Skeletal muscle cell (primary cell): ENCODE measurements at places on chromosomes 7 and 10.

GRCh38 chr10:102657984-102658724, 13.9 kb downstream of the TRIM8 start:
- no peak for DNase-seq

DNA sequence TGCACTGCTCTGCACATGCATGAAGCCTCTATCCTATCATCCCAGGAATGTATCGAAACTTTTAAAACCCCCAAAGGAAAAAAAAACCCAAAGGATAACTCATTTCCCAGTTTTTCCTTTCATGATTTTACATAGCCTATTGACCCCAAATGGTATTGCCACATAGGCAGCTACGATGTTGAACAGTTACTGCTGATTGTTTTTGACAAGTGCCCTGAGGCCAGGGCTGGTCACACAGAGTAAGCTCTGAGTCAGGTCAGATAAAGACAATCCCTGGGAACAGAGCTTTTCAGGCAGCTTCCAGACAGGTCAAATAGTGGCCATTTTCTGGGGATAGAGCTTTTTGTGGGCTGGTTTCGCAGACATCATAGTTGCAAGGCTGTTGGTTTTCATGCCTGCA, 52.1 kb downstream of the MYL10 start:
- no peak for DNase-seq

- DNase-seq: no peak
These were observed 1030.0 kb downstream of the GRM8 start for GRCh38 chr7:126222782-126223181.

- no peak for DNase-seq
These were observed 380.7 kb upstream of the SHH start for GRCh38 chr7:156192921-156193320.

GRCh38 chr7:29763266-29763665, 43.0 kb upstream of the WIPF3 start:
- no peak for DNase-seq

DNA sequence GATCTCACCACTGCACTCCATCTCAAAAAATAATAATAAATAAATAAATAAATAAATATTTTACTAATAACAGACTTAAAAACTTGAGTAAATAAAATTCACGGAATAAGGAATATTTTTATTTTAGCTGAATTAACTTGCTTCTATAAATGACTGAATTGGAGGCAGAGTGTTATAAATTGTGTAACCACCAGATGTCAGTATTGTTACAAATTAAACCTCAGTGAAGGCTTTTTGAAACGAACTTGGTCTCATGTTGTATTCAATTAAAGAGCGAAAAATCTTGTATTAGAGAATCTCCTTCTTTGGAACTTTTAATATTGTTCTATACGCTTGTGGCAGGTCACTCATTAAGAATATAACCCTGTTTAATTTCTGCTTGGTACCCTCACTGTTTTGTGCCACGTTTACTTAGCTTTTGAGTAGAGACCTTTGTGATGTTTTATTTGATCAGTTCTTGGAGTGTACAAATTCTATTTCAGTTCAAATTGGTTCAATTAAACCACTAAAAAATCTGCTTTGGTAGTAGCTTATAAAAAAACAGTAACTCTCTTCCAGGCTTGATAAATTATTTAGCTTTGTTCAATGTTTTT, 45.6 kb upstream of the SCIN start:
- peak; percentile 17 for DNase-seq

DNA sequence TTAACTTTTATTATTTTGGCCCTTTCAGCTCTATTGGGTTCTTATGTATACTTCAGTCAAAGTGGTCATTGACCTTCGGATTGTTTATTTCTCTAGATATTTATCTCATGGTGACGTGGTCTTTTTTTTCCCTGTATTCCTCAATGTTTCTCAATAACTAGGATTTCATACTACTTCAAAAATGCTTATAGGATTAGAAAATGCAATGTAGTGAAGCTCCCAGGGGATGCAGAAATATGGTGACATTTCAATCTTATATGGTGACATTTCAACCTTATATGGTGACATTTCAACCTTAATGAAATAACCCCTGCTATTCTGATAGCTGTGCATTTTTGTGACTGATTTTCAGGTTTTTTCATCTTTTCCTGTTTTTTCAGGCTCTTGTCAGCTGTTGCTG, 51.4 kb downstream of the CHRM2 start:
- DNase-seq: no peak

DNA sequence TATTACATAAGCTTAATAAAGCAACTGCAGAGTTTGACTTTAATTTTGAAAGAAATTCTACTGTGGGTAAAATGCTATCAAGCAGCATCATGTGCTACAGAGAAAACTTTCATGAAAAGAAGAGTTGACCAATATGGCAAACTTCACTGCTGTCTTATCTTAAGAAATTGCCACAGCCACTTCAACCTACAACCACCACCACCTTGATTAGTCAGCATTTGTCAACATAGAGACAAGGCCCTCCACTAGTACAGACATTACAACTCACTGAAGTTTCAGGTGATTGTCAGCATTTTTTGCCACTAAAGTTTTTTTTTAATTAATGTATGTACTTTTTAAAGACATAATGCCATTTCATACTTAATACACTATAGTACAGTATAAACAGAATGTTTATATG, 350.3 kb downstream of the HPSE2 start:
- no peak for DNase-seq

GRCh38 chr10:30798646-30799185, 169.2 kb upstream of the LYZL2 start:
- DNase-seq: no peak

DNA sequence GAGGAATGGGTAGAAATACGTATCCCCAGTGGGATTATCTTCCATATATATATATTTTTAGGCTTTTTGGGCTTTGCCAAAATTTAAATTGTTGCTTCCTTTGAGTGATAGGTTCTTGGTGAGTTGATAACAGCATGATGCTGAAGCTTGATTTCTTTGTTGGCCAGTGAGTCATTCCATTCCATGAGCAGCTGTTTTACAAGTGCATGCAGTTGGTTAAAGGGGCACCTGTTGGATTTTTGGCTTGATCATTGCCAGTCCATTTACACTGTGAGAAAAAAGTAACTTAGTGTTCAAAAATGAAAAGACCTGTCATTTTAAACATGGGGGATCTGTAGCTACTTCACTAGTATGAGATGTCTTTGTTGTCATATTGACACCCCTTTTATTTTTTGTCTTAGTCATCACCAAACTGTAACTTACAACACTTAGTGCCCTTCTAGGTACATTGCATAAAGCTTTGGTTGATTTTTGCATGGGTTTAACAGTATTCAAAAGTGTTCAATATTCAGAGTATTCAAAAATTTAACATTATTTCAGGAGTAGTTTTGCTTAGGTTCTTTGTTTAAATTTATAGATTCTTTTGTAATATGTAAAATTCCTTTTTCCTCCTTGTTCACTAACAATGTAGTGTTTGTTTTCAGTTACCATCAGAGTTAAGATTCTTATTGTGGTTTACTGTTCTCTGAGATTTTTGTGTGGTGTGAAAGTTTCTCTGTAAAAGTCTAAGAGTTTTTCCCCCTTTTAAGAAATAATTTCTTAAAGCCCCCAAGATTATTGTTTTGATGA, 8.8 kb downstream of the AKAP9 start:
- no peak for DNase-seq

- DNase-seq: no peak
These were observed 4.9 kb downstream of the GNB2 start for GRCh38 chr7:100678291-100678984.

DNA sequence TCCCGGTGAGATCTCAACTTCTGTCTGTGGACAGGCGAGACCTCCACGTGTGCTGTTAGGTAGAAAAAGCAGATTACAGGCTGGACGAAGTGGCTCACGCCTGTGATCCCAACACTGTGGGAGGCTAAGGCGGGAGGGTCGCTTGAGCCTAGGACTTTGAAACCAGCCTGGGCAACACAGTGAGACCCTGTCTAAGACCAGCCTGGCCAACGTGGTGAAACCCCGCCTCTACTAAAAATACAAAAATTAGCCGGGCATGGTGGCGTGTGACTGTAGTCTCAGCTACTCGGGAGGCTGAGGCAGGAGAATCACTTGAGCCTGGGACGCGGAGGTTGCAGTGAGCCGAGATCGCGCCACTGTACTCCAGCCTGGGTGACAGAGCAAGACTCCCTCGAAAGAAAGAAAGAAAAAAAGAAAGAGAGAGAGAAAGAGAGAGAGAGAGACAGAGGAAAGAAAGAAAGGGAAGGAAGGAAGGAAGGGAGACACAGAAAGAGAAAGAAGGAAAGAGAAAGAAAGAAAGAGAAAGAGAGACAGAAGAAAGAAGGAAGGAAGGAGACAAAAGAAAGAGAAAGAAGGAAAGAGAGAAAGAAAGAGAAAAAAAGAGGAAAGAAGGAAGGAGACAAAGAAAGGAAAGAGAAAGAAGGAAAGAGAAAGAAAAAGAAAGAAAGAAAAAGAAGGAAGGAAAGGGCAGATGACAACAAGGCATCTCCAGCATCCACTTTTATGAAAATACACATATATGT, 29.6 kb upstream of the SUN1 start:
- no peak for DNase-seq

DNA sequence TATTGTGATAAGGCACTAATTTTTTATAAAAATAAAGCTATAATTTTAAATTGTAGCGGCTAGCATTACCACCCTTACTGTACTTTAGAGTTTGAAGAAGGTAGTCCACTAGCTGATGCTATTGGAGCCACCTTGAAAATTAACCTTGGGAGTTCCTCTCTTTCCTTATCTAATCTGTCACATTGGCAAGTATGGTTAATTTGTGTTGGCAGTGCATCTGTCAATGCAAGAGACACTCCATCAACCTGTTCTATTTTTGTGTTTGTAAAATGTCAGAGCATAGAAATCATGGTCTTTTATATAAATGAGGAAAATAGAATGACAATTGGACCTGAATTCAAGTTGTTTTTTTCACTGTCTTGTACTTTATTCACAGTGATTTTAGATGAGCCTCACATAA, 20.5 kb downstream of the GLCCI1 start:
- DNase-seq: no peak

GRCh38 chr7:37491919-37492694, 43.4 kb upstream of the ELMO1 start:
- no peak for DNase-seq

DNA sequence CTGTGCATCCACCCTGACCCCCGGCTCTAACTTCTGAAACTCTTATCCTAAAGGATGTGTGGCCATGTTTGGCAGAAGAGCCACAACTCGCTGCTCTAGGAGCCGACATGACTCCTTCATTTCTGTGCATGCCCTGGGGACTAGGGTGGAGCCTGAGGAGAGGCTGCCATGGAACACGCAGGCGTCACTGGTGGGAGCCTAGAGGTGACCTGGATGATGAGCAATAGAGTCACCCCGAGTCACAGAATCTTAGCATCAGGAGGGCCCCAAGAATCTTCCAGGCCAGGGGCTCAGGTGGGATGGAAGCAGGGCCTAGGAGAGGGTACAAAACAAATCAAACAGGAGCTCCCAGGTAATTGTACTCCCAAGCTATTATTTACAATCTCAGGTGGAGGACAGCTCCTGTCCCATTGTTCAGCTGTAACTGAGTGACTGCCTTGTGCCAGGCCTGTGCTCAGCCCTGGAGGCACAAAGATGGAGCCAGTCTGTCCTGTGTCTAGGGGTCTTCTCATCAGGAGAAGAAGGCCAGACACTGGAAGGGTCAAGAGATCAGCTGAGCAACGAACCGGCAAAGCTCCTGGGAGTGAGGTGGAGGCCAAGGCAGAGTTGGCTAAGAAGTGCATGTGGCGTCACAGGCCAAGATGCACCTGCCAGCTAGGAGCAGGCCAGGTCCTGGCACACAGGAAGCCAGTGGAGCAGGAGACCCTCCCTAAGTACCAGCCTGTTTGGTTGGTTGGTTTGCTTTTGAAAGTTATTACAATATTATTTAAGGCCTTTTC, 5.8 kb upstream of the ZNF22 start:
- no peak for DNase-seq

DNA sequence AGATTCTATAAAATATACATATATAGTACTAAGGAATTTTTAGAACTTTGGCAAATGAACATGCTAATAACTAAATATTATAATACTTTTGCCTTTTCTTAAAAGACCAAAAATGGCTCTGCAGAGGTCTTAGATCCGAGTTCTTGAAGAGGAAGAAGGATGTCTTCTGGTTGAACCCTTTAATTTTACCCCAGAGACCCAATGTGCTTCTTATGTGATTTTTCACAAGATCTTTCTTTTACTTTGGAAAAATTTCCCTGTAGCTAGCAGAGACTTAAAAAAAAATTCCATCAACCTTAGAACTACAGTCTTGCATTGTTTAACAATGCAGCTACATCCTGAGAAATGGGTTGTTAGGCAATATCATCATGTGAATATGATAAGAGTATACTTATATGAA, 663.2 kb downstream of the PARD3 start:
- no peak for DNase-seq

DNA sequence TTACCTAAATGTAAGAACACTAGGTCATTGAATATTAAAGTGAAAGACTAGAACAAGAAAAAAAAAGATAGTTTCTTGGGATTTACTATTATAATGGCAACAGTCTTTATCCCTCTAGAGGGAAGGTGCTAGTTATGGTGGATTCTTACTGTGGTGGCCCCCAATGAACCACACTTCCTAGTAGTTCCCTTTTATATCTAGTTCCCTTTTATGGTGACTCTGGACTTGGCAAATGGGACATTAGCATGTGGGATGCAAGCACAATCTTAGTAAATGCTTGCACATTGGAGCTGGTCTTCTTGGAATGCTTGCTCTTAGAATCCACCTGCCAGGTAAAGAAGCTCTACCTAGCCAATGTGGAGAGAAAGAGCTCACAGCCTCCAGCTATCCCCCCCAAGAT, 430.2 kb downstream of the LRMDA start:
- DNase-seq: no peak

DNA sequence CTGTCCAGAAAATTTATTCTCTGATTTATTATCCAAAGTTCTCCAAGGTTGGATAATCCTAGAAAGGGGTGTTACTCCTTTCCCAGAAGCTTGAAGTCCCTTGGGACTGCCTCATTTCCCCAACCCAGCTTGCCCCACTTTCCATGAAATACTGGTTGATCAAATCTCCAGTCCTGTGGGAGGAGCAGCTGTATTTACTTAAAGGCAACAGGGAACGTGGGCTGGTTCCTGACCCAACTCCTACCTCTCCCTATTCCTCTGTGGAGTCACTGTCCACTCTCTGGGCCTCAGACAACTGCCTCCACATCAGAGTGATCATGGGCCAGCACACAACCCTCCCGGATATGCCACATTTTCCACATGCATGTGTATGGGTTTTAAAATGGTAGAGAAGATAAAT, 166.2 kb upstream of the PRR15 start:
- no peak for DNase-seq

DNA sequence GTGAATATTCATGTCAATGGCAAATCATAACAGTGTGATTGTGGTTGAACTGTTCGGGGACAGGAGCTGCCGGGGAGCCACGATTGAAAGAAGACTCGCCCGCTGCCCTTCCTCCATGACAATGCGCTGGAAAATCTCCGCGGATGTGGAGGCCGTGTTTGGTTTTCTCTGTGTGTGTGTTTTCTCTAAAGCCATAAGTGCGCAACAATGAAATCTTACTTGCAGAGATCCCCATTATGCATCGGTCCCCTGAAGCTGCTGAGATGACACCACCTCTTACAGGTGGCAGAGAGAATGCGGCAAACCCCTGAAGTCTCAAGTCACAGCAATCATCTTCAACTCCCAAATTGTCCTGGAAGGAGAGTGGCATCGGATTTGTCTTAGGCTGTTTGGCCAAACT, 442.3 kb upstream of the MKI67 start:
- DNase-seq: no peak

GRCh38 chr10:96756111-96756903, 36.0 kb upstream of the PIK3AP1 start:
- no peak for DNase-seq
